ENCODE measurements at places on chromosomes 2 and 18.

DNA sequence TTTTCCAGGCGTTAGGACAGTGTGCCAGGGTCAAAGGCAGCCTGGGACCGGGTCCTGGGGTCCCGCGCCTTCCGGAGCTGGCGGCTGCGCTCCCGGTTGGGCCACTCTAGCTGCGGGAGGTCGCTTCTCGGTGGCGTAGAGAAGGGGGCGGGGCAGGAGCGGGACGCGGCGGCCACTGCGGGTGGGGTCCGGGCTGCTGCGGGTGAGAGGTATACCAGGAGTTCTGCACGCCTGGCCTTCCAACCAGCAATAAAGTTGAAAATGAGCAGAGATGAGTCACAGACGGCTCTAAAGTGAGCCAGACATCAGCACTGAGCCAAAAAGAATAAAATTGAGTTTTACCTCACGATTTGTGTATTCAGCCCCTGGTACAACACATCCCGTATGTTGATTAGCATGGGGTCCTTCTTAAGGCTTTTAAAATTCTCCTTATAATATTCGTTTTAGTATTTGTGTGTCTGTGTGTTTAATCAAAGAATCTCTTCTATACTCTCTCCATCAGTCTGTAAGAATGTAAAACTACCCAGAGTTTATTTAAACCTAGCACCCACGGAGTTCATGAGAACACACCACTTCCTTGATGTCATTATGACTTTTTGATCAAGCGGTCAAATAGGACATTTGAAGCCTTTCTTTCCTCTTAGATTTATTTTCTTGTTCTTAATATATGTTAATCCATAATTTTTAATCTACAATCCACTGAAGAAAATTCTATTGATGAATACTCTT, at the start of gene C1GALT1C1L:
TSS of gene C1GALT1C1L (minus strand) at position 108 of the 729 bp plus-strand sequence. CDS start at position 1, 107 bp downstream.
- no peak for DNase-seq

GRCh38 chr2:44774826-44775492, 166.5 kb upstream of the SIX3 start:
- DNase-seq = no peak

- no peak for DNase-seq
Observed at GRCh38 chr18:23386317-23386716, 66.8 kb upstream of the RIOK3 start.

DNA sequence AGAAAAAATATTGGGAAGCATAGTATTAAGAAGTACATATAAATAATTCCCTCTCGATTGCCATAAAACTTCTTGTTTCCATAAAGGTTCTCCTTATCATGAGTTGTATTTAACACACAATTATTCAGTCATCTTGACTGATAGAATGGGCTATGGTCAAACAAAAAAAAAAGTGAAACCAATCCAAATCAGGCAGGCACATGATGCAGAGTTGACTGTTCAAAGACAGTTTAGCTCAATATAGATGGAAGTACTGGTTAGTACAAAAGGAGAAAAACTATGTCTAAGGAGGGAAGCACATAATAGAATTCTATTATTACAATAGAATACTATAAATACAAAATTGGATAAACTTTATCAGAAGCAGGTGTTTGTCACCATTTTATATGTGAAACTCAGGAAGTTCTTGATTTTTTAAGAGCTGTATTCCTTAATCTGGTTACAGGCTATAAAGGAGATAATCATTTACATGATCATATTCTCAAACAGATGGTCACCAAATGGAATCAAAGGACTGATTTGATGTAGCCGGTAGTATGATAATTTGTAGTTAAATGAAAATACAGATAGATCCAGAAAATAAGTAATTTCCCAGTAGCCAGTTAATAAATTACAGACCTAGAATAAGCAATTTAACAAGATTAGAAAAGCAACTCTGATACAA, 18.2 kb upstream of the CALCRL start:
- DNase-seq = no peak

- no peak for DNase-seq
Observed at GRCh38 chr2:102620332-102620731, 979 bp downstream of the SLC9A2 start.

GRCh38 chr2:174967691-174968260, 37.4 kb downstream of the CHN1 start:
- no peak for DNase-seq

DNA sequence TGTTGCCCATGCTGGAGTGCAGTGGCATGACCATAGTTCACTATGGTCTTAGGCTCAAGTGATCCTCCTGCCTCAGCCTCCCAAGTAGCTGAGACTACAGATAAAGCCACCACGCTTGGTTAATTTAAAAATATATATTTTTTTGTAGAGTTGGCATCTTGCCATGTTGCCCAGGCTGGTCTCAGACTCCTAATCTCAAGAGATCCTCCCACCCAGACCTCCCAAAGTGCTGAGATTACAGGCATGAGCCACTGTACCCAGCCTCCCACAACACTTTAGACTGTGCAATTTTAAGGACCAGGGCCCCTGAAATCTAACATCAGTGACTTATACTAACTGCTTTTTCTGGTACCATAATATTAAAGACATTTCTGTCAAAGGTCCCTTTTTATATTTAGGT, 5.2 kb downstream of the TXNDC2 start:
- peak; percentile 67 for DNase-seq

DNA sequence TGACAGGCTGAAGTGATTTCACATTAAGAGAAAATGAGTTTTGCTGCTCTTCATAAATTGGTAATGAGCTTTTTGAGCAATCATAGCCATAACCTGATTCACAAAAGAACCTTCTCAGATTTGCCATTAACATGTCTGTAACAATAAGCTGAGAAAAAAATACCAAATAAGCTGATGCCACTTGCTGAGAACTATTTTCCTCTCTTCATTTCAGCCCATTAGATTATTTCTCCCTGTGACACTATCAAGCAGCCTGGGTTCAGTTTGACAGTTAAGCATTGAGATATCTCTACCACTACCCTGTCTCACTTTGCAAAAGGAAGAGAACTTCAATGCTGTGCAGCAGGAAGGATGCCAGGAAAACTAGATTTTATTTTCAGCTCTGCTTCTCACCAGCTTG, 673.9 kb downstream of the TRIB2 start:
- no peak for DNase-seq
